ENCODE measurements at places on chromosomes 1 and 21. TPM values are rescaled to one million over a fixed set of nuclear protein-coding genes. Genes with fewer than 3 reads are reported as not detected.

The LCE2B gene
- total RNA-seq = not detected

The PLEKHA6 gene
- total RNA-seq = 0.21 TPM

The IPO9 gene
- total RNA-seq = 61.6 TPM

The DENND2C gene
- total RNA-seq = 0.24 TPM

The OR2T2 gene
- not detected for total RNA-seq

The KLHDC9 gene
- total RNA-seq = not detected

The CYP4X1 gene
- total RNA-seq = not detected

The SEC16B gene
- not detected for total RNA-seq

The KDF1 gene
- total RNA-seq = not detected

The MPL gene
- not detected for total RNA-seq

The PRELP gene
- total RNA-seq = not detected

The NKAIN1 gene
- not detected for total RNA-seq

The MXRA8 gene
- 0.18 TPM for total RNA-seq

The GJC2 gene
- total RNA-seq = 0.61 TPM

The TRIM17 gene
- 1.4 TPM for total RNA-seq

The RHOU gene
- 0.49 TPM for total RNA-seq

The LCE2D gene
- total RNA-seq = not detected

The SAMD13 gene
- 0.34 TPM for total RNA-seq

The DMBX1 gene
- total RNA-seq = not detected

The ERICH3 gene
- total RNA-seq = not detected

The CLCA1 gene
- total RNA-seq = not detected

The PRDX1 gene
- total RNA-seq = 655 TPM

The TMEM82 gene
- total RNA-seq = not detected

The CLIC6 gene
- not detected for total RNA-seq

The LAX1 gene
- total RNA-seq = 15.2 TPM

The CRP gene
- total RNA-seq = not detected

The TTC4 gene
- 43.7 TPM for total RNA-seq

The TSSK3 gene
- 0.51 TPM for total RNA-seq

The BTG2 gene
- 137 TPM for total RNA-seq

The ITGB2 gene
- total RNA-seq = 294 TPM
